ENCODE measurements at places on chromosomes 13 and 19.

GRCh38 chr19:39363901-39364457 lies 21.8 kb downstream of the SAMD4B start:
- DNase-seq, result no peak

GRCh38 chr19:54352546-54352945 lies 12.2 kb downstream of the LAIR1 start:
- no peak for DNase-seq

DNA sequence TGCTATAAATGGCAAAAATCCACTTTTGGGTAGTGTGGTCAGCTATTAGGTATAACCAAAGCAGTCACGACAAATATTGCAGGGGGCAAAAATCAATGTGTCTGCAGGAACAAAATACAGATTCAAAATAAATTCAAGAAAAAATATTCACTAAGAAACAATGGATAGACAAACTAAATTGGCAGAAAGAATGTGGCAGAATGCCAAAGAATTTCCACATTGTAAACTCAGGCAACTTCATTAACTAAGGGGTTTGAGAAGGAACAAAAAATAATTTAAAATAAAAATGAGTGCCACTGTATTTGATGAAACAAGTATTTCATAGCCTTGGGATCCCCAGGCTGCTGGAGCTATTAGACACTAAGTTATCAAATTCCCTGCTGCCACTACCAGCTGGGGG lies 193.1 kb downstream of the VWA8 start:
- no peak for DNase-seq

- DNase-seq, result no peak
Observed at GRCh38 chr19:41193430-41194156, 574 bp downstream of the CYP2S1 start.

DNA sequence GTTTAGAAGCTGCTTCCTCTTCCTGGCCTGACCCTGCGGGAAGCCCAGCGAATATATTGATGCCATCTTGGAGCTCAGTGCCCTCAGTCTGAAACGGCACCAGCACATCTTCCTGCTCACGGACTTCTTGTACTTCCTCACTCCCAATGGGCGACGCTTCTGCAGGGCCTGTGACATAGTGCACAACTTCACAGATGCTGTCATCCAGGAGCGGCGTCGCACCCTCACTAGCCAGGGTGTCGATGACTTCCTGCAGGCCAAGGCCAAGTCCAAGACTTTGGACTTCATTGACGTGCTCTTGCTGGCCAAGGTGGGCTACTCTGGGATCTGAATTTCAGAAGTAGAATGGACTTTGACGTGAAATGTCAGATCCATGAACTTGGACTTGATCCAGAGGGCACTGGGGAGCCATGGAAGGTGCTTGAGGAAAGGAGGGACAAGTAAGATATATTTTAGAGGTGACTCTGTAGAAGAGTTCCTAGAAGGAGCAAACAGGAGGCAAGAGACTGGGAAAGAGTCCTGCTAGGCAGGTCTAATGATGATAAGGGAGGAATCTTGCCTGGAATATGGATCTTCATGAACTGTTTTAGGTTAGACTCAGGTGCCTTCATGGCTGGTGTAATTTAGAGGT lies 38.4 kb upstream of the CYP4F8 start:
- no peak for DNase-seq

DNA sequence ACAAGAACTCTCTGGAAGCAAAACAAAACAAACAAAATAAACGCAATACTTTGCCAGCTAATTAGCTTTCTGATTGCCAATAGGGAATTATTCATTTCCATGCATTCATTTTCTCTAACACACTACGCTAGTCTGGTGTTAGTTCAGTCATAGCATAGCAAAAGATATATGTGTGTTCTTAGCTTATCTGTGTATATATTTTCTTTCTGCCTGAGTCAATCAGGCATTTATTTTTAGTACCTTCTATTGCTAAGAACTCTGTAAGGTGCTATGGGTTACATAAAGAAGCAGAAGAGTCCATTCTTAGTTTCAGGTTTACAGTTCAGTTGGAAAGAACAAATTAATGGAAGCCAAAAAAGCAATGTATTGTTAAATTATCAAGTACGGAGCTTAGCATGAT lies 490.9 kb downstream of the KLF5 start:
- DNase-seq, result no peak

GRCh38 chr19:15213715-15214381 lies 13.1 kb upstream of the NOTCH3 start:
- no peak for DNase-seq

- no peak for DNase-seq
Observed at GRCh38 chr13:23991119-23991518, 93.8 kb upstream of the C1QTNF9B start.

- DNase-seq, result no peak
Observed at GRCh38 chr19:38494379-38494778, 60.9 kb downstream of the RYR1 start.

- no peak for DNase-seq
Observed at GRCh38 chr13:106536244-106537034, 977 bp upstream of the EFNB2 start.

DNA sequence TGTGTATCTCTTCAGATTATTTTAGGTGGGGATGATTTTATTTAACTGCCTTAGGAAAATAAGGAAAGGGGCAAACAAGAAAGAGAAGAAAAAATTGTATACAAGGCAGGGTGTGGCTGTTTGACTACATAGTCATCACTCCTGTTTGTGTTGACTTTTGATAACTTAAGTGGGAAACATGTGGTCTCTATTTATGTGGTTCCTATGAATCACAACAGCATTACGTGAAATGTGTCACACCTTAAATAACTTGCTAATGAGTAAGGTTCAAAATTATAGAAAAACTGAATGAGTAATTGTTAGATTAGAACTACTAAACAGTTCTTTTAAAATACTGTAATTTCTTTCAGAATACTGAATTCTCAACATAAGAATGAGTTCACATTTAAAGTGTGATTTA lies 69.3 kb downstream of the LMO7 start:
- peak; percentile 89 for DNase-seq

- no peak for DNase-seq
Observed at GRCh38 chr13:20193907-20194631, 1.3 kb upstream of the GJB2 start.

DNA sequence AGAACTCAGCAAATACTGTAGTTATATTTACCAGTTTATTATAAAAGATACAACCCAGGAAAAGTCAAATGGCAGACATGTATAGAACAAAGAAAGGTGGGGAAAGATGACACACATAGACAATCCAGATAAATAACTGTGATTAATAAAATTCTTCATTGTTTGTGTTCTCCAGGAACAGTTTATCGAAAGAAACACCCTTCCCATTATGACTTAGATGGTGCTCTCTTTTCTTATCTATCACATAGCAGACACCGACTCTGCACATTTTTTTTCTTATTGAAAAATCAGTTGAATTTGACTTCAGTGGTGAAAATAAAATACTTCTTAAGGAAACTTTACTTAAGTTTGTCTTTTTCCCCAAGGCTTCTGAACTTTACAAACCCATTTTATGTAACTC lies 6.2 kb downstream of the ZNF708 start:
- DNase-seq, result no peak

DNA sequence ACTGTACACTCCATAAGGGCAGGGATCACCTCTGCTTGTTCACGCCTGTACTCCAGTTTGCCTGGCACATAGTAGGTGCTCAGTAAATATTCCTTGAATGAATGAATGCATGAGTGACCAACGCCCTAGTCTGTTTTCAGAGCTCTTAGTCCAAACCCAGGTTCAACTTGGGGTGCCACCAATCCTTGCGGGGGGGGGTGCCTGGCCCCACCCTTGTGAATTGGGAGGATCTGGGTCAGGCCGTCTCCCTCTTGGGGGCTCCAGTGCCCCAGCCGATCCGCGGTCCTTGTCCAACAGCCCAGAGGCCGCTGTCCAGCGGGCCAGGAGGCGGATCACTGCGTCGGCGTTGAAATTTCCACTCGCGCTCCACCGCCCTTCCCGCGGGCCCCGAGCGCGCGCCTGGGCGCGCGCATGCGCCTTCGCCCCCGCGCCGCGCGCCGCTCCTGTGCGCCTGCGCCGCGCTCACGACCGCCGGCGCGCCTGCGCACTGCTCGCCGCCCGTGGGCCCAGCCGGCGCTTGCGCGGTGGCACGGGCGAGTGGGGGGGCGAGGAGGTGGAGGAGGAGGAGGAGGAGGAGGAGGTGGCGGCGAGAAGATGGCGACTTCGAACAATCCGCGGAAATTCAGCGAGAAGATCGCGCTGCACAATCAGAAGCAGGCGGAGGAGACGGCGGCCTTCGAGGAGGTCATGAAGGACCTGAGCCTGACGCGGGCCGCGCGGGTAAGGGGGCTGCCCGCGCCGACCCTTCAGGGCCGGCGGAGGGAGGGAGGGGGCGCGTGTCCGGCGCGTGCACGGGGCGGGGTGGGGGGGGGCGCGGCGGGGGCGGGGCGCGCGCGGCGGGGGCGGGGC lies at the start of gene CRTC1:
TSS of gene CRTC1 (plus strand) at position 572 of the 849 bp plus-strand sequence. CDS start at position 595, 23 bp downstream.
- peak; percentile 73 for DNase-seq

GRCh38 chr13:89752394-89752793 lies 1595.1 kb upstream of the MIR17HG start:
- DNase-seq, result no peak

DNA sequence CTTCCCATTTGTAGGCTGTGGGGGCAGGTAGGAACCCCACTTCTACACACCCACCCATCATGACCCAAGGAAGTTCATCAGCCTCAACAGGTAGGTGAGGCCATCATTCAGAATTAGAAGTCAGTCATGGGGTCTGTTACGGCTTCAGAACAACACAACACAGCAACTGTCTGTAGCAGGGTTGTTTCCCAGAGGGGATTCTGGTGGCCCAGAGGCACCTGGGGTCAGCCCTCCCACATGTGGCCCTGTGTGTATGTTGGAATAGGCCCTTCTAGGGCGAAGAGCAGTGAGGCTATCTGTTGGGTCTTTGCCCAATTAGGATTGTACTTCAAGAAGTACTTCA lies 3.4 kb downstream of the IGFLR1 start:
- DNase-seq, result no peak

DNA sequence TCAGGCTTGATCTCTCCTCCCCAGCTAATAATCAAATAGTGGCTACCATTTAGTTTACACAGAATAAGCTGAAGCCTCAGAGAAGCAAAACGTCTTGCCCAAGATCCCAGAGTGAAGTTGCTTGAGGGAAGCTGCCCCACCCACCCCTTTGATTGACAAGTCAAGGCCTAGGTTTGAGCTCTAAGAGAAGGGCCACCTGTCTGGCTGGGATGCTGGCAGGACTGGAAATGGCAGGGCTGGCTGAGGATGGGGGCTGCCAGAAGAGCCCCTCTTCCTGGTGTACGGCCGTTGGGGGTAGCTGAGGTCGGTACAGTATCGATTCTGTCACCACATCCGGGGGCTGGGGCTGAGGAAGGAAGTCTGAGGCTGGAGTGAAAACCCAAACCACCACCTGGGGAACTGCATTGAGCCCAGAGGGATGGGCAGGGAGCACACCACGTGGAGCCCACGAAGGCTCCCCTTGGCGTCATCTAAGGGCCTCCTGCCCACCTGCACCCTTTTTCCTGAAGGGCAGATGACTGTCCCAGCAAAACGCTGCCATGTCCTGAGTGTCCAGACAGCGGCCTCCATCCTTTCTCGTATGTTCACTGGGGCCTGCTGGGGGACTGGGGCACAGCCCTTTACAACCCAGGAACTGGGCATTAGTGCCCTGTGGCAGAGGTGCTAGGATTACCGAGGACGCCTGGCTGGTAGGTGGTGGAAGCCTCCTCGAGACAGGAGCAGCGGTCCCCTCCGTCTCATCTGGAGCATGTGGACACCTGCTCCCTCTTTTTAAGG lies 1.4 kb upstream of the PRKD2 start:
- peak; percentile 20 for DNase-seq

DNA sequence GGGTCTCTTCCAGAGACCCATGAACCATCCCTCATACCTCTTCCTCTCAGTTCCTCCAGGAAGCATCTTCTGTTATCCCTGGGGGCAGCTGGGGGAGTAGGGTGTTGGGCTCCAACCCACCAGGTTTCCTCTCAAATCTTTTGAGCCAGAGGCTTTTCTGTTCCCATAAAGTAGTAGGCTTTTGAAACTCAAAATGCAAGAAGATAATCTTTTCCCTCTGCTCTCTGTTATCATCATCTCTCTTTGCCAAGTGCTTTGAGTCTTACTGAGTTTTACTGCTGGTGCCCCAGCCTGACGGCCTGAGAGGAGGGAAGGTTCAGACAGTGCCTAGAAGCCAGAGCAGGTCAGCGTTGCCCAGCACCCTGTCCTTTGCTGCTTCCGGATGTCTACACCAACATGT lies 157.2 kb downstream of the B3GLCT start:
- no peak for DNase-seq

DNA sequence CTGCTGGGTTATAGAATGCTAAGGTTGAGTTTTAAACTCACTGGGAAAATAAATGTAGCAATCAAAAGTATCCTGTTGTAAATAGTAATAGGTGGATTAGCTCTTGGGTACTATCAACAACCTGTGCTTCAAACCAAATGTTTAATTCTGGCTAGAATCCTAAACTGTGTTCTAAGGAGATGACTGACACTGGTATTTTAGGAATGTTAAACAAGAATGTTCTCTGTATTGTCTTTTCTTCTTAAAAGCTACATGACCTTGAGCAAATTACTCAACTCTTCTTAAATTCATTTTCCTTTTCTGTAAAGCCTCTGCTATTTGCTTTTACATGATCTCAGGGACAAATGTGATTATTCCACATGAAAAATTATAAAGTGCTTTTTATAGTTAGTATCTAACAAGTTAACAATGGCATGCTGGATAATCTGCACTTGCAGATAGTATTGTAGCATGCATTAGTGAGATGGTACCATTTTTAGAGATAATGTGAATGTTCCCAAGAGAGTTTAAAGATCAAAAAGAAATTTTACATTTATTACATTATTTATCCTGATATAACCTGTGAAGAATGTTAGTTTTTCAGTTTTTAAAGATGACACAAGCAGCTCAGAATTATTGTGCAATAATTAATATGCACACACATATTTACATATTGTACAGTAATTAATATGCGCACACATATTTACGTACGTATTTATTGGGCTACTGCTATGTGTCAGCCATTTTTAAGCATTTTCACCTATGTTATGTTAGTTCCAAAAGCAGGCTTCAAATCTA lies 13.6 kb upstream of the EPSTI1 start:
- no peak for DNase-seq

- no peak for DNase-seq
Observed at GRCh38 chr13:100962585-100962984, 288.0 kb upstream of the TMTC4 start.

GRCh38 chr13:53121131-53121773 lies 92.6 kb downstream of the OLFM4 start:
- no peak for DNase-seq

All from SW 1271 (cell line).